ENCODE measurements at places on chromosomes 11 and 22. TPM values are rescaled to one million over a fixed set of nuclear protein-coding genes. Genes with fewer than 3 reads are reported as not detected.

DNA sequence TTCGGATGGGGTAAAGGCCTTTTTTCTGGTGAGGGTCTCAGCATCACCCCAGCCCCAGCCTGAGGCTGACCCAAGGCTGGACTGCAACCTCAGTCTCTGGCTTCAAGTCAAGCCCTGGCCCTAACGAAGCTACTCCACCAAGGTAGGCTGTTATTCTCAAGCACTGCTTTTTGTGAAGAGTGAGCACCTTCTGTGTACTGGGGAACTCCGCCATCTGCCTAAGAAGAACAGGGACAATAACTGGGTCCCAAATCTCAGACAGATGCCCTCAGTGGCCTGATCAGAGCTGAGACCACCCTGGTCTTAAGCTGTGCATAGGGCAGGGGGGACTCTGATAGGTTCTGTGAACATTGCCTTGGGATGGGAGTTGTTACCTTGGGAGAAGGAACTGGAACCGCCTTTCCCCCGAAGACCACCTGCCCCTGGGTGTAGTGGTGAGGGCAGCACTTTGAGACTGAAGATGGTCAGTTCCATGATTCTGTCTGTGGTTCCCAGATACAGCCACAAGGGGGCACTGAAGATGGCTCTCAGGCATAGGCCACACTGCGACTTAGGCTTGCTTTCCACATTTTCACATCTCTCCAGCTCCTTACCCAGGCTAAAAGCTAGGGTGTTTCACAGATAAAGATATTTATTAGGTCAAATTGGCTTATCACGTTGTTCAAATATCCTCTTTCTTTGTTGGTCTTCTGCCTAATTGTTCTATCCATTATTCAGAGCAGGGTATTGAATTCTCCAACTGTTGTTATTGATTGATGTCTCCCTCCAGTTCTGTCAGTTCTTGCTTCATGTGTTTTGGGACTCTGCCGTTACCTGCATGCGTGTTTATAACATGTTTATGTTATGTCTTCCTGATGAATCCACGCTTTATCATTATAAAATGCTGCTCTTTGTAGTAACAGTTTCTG, 11.8 kb upstream of the UVRAG start:
- peak; percentile 95 for DNase-seq

DNA sequence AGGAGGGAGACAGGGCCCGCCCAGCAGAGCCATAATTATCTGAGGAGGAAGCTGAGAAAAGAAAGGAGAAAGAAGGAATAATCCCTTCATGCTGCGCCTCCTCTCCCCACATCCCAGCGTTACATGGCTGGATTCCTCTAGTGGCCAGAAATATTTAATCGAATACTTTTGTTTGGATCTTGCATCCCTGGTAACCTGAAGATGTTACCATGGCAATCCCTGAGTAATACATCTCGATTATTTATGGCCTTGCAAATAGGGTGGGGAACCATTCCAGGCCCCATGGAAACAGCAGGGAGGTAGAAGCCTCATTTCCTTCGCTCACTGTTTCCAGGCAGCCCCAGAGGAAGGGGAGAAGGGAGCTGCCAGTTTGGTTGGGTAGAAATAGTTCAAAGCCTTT, 357.7 kb downstream of the BUD13 start:
- DNase-seq, result no peak

DNA sequence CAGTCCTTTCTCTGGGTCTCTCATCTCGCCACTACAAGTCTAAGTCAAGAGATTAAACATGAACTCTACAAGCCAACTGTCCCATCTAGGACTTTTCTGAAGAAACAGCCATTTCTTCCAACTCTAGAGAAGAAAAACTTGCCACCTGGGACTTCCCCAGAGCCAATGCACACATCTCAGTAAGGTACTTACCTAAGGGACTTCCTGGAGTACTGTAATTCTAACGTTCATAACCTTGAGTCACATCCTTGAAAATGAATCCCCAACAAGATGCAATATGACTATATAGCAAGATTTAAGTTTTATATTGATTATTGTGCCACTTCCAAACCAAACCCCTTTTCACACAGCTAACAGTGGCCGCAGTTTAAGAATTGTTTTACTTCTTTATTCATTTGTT, 11.9 kb upstream of the ISX start:
- DNase-seq, result no peak

- no peak for DNase-seq
These were observed 66.3 kb downstream of the PRDM11 start for GRCh38 chr11:45212566-45213315.

- DNase-seq, result no peak
These were observed 34.7 kb downstream of the OPCML start for GRCh38 chr11:133497477-133498140.

- DNase-seq, result no peak
These were observed 43.6 kb downstream of the OR2AG2 start for GRCh38 chr11:6727971-6728760.

DNA sequence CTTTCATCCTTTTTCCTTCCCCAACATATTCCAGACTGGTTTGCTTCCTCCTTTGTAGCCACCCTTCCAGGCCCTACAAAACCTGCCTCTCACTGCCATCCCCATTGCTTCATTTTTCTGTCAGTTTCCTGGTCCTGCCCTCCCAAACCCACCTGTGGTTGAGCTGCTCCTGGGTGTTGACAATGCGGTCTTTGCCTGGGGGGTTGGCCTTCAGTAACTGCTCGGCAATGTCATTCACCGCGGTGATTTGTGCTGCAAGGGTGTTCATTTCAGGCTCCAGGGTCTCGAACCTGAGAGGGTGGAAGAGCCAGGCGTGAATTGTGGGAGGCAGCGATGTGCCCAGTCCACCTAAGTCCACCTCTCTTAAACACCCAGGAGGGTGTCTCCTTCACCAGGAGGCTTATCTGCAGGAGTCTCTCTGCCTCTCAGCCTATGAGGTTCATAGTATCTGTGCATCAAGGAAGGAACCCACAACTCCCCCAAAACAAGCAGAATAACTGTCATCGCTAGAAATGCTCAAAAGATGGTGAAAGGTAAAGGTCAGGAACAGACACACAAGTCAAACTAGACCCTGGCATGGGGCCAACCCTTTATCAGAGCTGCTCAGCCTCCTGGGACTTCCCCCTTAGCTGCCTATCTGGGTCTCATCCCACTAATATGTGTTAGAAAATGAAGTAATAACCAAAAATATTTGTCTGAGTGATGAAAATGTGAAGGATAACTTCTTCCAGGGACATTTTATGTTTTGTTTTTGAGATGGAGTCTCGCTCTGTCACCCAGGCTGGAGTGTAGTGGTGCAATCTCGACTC, 23.9 kb upstream of the RBM4B start:
- no peak for DNase-seq

GRCh38 chr11:43947815-43948214, 5.4 kb downstream of the C11orf96 start:
- no peak for DNase-seq

- DNase-seq, result peak; percentile 92
These were observed 15.6 kb downstream of the ARAP1 start for GRCh38 chr11:72736452-72737069.

DNA sequence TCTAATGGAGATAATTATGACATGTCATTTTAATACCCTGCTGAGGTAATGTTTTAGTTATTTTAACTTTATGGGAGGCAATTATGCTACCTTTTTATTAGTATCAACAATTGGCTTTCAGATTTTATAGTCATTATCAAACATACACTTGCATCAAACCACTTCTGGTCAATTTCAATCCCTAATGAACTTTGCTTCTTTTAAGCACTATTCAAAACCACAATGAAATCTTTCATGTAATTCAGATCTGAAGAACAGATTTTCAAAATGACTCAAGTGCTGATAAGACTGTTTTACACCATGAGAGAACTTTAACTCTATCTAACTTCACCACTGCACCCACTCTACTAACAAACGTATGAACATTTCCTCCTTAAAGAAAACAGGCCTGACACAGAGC, 25.9 kb upstream of the CCDC34 start:
- DNase-seq, result no peak

- DNase-seq, result no peak
These were observed 2.4 kb upstream of the OR8D2 start for GRCh38 chr11:124322356-124322755.

DNA sequence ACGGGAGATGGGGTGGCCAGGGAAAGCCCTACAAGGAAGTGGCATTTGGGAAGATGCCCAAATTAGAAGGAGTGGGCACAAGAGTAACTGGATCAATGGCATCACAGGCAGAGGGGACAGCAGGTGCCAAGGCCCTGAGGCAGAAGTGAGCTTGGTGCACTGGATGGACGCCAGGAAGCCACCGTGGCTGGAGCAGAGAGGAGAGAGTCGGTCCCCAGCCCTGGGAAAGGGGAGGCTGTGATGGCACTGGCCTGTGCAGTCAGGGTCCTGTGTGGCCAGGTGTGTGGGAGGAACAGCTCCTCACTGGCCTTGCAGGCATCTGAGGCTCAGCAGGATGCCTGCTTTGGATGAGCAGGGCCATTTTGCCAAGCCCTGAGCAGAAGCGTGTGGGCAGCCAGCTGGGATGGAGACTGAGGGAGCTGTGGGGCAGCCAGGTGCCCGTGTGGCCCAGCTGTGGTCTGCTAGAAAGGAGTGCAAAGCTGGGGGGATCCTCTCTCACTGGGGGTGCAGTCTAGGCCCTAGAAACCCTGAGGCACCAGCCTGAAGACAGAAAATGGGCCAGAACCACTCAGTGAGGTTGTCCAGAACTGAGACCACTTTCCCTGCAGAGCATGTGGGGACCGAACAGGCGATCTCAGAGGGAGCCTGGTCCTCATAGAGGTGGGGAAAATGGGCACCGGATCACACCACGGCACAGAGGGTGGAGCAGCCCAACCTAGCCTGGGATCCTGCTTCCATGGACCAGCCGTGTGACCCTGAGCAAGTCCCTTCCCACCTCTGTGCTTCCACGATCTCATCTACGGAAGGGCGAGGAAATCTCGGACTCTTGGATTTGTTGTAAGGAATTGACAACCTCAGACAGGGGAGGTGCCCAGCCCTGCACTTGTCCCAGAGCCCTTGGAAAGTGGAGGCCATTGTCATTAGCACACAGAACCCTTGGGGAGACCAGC, 78.6 kb upstream of the RTL6 start:
- DNase-seq, result no peak

- DNase-seq, result no peak
These were observed 16.6 kb downstream of the SCUBE1 start for GRCh38 chr22:43326331-43327156.

DNA sequence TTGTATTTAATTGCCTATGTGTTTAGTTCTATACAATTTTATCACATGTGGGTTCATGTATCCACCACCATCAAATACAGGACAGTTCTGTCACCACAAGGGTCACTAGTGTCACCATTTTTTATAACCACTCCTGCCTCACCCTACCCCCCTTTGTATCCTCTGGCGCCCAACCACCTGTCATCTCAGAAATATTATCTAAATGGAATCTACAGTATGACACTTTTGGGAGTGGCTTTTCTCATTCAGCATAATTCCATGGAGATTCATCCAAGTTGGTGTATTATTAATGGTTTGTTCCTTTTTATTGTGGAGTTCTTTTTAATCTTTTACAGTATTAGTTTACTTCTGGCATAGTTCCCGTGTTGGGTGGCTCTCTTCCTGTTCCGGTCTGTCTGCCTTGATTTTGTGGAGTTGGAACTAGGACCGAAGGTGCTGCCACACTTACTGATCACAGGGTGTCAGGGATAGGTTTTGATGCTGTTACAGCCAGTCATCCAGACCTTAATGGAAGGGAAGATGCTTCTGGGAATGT, 58.5 kb downstream of the TNRC6B start:
- DNase-seq, result no peak

- peak; percentile 46 for DNase-seq
These were observed 13.3 kb upstream of the PPP6R3 start for GRCh38 chr11:68447015-68447801.

DNA sequence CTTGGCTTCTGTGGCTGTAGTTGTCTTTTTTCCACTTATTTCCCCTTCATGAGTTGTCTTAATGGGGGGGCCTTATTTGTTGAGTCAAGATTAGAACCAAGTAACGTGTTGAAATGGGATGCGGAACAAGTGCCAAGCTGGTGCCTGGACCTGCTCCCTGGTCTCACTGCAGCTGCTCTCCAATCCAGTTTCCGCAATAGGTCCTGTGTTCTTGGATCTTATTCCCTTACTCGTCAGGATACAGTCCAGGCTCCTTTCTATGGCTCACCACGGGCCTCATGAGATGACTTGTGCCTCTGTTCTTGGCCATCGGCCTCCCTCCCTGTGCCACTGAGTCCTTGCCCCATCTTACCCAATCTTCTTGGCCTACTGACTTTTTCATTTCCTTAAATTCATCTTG, 159.6 kb upstream of the CADM1 start:
- no peak for DNase-seq

- no peak for DNase-seq
These were observed 267.5 kb downstream of the SBF2 start for GRCh38 chr11:10026514-10026913.

DNA sequence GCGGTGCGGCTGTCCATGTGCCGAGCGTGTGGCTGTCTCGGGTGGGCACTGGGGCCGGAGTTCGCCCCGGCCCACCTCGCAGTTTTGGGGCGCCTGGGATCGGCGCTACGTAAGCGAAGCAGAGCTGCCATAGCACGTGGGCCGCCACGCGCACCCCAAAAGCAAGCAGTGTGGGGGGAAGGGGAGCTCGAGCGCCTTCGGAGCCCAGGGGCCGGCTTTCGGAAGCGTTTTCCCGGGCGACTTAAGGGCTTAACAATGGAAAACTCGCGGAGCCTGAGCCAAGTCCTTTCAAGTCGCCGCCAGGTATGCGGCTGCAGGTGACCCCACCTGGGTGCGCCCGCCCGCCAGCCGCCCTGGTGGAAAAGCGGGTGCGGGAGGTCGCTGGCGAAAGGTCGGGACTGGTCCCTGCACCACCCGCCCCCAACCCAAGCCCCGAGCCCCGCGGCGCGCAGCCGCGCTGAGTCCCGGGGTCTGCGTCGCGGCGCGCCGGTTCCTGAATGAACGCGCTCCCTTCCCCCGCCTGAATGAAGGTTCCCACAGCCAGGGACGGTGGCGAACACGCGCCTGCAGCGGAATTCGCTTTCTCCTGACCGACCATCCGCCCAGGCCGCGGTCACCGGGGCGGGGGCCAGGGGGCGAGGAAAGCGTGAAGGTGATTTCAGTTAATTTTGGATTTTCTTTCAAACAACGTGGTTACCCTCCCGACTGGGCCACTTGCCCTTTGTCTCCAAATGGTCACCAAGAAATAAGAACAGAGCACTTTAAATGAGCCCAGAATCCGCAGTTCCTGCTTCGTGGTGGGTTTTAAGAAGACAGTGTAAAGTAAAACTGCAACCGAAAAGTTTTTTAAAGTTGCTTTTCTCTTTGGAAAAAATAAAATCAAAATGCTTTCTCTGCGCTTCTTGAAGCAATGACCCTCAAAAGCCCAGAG, 2.8 kb upstream of the CCND1 start:
- no peak for DNase-seq

DNA sequence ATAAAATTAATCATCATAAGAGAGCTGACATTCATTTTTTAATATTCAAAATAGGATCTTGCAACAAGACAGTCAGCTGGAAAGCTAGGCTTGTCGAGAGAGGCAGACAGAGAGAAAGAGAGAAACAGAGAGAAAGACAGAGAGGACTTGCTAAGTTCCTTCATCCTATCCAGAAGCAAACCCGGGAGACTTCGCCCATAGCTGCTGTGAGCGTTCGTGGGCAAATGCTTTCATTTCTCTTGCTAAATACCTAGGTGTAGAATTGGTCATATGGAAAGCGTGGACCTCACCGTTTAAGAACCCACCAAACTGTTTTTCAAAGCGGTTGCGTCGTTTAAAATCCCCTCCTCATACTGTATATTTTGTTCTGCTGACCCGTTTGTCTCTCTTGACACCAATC, 25.3 kb upstream of the KRTAP5-6 start:
- peak; percentile 56 for DNase-seq

The BACE1-AS gene
- 5.8 TPM for total RNA-seq

The INS gene
- total RNA-seq, result not detected

The PANX2 gene
- total RNA-seq, result 1.4 TPM

The XPNPEP3 gene
- total RNA-seq, result 8.7 TPM

The OR52E8 gene
- not detected for total RNA-seq

The CCDC34 gene
- 3.9 TPM for total RNA-seq

The SYCE3 gene
- not detected for total RNA-seq

The PKP3 gene
- total RNA-seq, result 681 TPM

The TSGA10IP gene
- total RNA-seq, result not detected
